M059J (cell line): ENCODE measurements at places on chromosomes 5 and 9. TPM values are rescaled to one million over a fixed set of nuclear protein-coding genes. Genes with fewer than 3 reads are reported as not detected.

Gene INSL4
- total RNA-seq = not detected in 2 replicates

GRCh38 chr9:133426011-133426410 lies 3.8 kb downstream of the ADAMTS13 start:
- DNase-seq = no peak

GRCh38 chr5:181170996-181171395 lies 23.6 kb downstream of the OR2V2 start:
- DNase-seq = peak; percentile 81

DNA sequence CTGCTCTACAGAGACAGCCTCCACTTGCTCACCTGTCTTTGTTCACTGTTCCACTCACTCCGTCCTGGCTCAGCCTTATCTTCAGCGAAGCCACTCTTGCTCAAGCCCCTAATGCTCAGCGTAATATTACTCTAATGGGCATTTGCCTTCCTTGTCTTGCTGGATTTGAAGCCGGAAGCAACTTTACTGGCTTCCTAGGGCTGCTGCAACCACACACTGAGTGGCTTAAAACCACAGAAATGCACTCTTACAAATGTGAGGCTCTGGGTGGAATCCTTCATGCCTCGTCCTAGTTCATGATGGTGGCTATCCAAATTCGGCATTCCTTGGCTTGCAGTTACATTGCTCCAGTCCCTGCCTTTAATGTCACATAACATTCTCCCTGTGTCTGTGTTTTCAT lies 85.5 kb upstream of the MARCHF11 start:
- DNase-seq = peak; percentile 63

- peak; percentile 80 for DNase-seq
Observed at GRCh38 chr9:113600023-113600823, 136.7 kb downstream of the RGS3 start.

Gene FAM169A
- total RNA-seq = 5.3 and 10.7 TPM in 2 replicates

GRCh38 chr9:113537229-113537810 lies 73.8 kb downstream of the RGS3 start:
- DNase-seq = no peak

DNA sequence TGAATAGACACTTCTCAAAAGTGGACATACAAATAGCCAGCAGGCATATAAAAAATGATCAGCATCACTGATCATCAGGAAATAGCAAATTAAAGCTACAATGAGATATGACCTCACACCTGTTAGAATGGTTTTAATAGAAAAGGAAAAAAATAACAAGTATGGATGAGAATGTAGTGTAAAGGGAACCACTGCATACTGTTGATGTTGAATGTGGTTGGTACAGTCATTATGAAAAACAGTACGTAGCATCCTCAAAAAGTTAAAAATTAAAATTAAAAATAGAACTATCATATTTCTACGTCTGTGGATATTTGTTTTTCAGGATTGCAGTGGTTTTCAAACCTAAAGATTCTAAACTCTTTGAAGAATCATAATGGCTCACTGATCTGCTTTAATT lies 215.1 kb upstream of the NREP start:
- no peak for DNase-seq

GRCh38 chr9:32603914-32604852 lies 31.2 kb upstream of the NDUFB6 start:
- peak; percentile 96 for DNase-seq

GRCh38 chr5:125149110-125149509 lies 402.7 kb upstream of the ZNF608 start:
- DNase-seq = no peak

Gene PNPLA7
- total RNA-seq = 0.27 TPM in 1 of 2 replicates, not detected in the other

DNA sequence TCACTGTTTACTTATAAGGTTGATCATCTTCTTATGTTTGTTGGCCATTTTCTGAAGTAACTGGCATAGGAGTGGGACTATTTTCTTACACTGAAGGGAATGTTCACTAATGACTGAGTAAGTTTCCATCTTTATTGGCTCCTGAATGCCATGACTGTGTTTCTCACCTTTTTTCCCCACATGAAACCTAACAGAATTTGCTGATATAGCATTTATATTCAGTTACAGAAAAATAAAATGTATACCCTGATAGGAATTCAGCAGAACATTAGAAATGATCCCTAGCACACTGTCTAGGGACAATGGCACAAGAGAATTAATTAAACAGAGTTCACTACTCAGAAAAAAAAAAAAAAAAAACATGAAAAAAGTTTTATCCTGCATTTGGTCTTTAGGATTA lies 1465.1 kb upstream of the C9orf72 start:
- DNase-seq = no peak

DNA sequence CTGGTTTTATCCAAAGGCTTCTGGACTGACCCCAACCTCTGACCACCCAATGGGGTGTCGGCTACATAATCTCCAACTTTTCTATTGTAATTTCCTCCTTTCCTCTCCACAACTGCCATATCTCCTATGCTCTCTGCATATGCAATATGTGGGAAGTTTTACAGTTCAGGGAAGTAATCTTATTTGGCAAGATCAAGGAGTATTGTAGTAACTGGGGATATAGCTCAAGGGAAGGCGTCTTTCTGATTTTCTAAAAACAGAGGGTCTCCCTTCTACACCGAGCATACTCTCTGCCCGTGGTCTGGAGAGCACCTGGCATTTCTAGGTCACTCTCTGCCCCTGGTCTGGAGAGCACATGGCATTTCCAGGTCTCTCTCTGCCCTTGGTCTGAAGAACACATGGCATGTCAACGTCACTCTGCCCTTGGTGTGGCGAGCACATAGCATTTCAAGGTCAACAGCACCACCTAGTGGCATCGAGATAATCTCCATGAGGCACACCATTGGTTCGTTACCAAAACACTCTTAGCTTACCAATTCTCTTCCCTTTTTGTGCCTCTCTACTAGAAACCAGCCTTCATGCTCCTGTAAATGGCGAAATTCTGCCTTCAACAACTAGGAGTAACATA lies 616.4 kb upstream of the NUDT12 start:
- peak; percentile 62 for DNase-seq

Gene IFNA13
- not detected in 2 replicates for total RNA-seq

DNA sequence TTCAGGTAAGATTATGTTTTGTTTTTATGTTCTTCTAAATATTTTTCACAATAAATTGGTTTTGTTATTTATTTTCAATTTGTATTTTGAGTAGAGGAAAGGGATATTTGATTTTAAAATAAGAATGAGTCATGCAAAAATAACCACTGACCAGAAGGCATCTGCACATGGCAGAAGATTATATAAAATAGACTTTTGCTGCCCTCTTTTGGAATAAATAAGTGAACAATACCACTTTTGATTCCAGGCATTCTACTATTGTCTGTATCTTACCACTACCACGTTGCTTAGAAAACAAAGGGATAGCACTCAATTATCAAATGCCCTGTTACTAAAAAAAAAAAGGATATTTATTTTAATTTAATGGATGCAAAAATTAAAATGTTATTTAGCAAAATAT lies 227.3 kb upstream of the ITGA1 start:
- DNase-seq = peak; percentile 5

- DNase-seq = no peak
Observed at GRCh38 chr5:97427235-97427634, 244.2 kb upstream of the RIOK2 start.

Gene NPR3
- 0.15 and 0.52 TPM in 2 replicates for total RNA-seq

GRCh38 chr5:32461441-32462120 lies 17.0 kb upstream of the ZFR start:
- DNase-seq = no peak

DNA sequence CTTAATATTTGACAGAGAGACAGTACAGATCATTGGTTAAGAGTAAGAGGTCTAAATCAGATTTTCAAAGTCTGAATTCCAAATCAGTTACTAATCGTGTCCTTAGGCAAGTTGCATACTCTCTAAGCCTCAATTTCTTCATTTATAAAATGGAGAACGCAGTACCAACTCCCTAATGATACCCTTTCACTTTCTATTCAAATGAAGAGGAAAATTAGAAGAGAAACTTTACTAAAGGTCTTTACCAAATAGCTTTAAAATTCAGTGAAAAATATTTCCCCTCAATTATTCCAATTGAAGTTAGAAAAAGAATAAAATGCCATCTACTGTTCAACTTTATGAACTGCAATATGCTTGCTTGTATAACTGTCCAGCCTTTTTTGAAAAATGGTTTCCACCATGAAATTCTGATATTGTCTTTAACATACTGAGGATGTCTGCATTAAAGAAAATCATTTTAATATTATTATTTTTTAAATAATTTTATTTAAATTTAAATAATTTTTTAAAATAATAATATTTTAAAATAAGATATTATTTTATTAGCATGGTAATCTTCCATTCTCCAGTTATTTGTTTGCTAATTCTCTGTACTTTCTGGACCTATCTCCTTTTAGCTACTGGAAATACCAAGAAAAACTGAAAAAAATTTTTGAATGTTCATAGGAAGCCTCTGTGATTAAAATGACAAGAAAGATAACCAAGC lies 36.0 kb downstream of the POC5 start:
- DNase-seq = peak; percentile 50

DNA sequence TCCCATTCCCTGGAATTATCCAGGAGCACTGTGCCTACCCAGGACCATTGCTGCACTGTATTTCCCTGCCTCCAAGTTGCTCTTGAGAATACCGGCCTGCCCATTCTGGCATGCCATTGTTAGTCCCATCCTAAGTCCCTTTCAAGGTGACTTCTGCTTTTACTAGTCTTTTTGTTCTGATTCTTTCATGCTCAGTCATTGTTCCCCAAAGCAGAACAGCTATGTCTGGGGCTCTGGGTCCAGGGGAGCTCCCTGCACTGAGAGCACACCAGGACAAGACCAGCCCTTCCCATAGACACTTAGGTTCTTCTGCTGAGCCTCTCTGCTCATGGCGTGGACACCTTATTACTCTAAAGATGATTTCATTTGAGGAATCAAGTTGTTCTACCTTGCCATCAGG lies 388.9 kb upstream of the KLF4 start:
- DNase-seq = no peak

Gene ZDHHC11
- total RNA-seq = 0.22 and 0.44 TPM in 2 replicates

- no peak for DNase-seq
Observed at GRCh38 chr5:142614054-142614453, 71.8 kb downstream of the FGF1 start.

GRCh38 chr5:90434116-90434714 lies 24.7 kb upstream of the CETN3 start:
- DNase-seq = peak; percentile 35

DNA sequence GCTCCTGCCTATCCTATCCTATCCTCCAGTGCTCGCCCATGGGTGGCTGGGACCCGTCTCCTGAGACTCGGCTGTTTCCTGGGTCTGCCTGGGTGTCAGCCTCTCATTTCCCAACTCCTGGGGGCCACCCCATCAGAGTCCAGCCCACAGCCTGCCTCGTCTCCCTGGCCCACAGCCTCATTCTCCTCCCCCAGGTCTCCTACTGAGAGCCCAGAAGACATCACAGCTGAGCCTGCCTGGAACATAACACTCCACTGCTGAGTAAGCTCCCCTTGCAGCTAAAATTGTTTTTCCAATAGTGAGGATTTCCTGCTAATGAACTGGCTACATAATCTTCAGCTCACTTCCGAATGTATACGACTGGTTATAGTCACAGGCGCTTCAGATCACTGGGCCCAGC lies 95.3 kb downstream of the TTLL11 start:
- DNase-seq = no peak

DNA sequence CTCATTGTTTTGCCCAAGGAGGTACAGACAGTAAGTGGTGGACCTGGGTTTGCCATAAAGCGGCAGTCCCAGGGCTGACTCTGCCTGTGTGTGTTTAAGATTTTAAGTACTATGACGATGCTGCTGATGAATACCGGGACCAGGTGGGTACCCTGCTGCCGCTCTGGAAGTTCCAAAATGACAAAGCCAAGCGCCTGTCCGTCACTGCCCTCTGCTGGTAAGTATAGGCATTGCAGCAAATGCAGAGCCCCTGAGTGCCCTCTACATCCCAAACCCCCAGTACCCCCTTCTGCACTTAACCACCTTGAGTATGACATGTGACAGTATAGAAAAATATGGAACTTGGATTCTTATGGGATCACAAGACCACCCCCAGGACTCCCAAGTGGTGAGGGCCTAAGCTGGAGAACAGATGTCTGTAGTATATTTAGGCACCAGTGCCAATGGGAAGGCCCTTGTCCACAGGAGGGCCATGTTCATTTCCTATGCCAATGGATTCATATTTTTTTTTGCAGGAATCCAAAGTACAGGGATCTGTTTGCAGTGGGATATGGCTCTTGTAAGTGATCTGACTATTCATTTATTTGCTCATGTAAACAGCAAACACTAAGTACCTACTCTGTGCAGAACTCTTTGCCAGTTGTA lies 22.0 kb downstream of the ENHO start:
- peak; percentile 44 for DNase-seq

Gene TIFAB
- total RNA-seq = not detected in 2 replicates

Gene IRGM
- not detected in 2 replicates for total RNA-seq

DNA sequence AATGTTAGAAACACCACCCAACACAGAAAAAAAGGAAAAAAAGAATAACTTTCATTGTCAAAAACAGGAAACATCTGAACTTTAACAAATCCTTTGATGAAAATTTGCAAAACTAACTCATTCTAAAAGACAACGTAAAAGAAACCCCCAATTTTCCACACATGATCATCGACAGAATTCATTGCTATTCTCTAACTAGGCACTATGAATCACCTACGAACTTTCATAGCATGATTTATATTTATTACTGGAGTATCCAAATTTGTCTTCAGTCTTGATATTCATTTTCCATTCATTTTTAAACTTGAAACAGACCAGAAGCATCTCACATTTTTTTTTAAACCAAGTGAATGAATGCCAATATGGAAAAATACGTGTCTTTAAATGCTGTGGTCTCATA lies 514.6 kb downstream of the TLE4 start:
- DNase-seq = no peak
